Activated naive CD4-positive, alpha-beta T cell (primary cell): ENCODE measurements at places on chromosomes 1 and 21.

DNA sequence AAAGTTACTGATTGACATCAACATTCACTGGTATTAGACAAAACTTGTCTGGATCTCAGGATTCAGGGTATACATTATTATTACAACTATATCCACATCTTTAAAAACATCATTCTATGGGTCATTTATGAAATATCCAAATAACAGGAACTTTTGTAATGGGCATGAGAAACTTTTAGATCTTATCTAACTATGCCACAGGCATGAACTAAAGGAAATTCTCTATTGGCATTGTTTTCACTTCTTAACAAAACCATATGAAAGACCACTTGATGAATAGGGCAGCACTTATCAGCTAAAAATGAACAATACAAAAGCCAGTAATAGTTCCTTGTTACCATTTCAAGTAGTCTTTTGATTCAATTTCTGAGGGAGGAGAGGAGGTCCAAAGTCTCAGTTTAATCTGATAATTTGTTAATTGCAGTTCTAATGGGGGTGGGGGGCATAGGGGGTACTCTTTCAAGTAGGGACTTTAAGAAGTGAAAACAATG, 30.8 kb upstream of the CPLANE2 start:
- no peak for DNase-seq

DNA sequence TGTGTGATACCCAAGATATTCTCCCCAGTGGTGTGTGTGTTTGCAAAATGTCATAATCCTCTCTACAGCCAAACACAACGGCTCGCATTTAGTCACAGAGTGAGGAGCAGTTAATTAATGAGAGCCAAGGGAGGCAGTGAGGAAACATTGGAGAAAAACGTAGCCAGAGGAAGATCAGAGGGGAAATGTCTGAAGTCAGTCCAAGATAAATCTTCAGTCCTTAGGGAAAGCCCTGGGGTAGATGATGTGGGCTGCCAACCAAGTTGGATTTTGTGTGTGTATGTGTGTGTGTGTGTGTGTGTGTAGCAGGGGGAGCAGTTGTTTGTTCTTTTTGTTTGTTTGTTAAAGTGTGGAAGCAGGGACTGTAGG, 201.0 kb upstream of the PTBP2 start:
- DNase-seq = no peak

GRCh38 chr1:3135073-3135702, 66.2 kb downstream of the PRDM16 start:
- no peak for DNase-seq

DNA sequence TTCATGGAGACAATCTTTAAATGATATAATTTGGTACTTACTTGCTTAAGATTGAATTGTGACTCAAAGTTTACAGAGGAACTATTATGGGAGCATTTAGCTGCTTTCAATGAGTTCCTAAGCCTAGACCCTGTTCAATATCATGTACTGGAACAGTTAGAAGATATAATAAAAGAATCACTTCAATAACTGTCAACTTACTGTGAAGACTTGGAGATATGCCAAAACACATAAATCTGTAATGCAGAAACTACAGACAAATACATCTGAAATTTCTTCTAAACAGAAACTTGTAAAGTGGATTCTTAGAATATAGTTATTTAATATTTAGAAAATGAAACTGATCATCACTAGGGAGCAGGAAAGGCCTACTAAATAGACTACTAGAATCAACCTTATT, 259.3 kb downstream of the HLX start:
- no peak for DNase-seq

GRCh38 chr1:239417221-239417620, 30.9 kb downstream of the CHRM3 start:
- DNase-seq = no peak

DNA sequence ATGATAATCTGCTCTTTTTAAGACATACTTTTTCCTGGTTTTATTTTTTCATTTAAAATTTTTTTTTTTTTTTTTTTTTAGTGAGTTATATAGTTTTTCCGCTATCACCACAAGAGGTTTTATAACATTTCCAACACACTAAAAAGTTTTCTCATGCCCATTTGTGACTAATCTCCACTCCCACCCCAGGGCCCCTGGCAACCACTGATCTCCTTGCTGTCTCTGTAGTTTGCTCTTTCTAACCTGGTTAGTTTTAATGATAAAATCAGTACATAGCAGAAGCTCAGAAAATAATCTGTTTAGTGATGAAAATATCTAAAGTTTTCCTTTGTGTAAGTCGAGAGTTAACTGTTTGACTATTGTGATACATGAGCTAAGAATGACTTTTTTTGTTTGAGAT, 41.8 kb downstream of the IARS2 start:
- DNase-seq = no peak

GRCh38 chr1:47189844-47190508, at the start of gene PDZK1IP1:
TSS of gene PDZK1IP1 (minus strand) at chr1:47190036. CDS start at chr1:47189932, 104 bp downstream.
- no peak for DNase-seq

GRCh38 chr1:176177764-176178163, 29.3 kb downstream of the COP1 start:
- no peak for DNase-seq

- no peak for DNase-seq
Measured at GRCh38 chr1:223126741-223127140, 16.3 kb downstream of the TLR5 start.

GRCh38 chr1:13737398-13737797, 37.4 kb downstream of the PRDM2 start:
- no peak for DNase-seq

DNA sequence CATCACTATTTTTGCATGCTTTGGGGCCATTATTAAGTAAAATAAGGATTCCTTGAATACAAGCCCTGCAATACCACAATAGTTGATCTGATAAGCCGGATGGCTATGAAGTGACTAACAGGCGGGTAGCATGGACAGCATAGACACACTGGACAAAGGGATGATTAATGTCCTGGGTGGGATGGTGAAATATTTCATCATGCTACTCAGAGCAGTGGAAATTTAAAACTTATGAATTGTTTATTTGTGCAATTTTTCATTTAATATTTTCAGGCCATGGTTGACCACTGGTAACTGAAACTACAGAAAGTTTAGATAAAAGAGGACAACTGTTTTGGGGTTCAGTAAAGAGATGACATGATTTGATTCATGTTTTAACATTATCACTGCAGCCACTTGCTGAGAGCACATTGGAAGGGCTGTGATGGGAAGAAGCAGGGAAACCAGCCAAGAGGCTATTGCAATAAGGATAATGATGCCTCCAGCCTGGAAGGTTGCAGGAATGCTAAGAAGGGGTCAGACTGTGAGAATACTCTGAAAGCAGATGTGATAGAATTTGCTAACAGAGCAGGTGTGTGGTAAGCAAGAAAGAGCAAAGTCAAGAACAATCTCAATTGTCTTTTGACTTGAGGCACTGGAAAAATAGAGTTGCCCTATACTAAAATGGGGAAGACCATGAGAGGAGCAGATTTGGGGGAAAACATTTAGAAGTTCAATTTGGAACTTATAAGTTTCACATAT, 62.5 kb upstream of the TNFSF4 start:
- no peak for DNase-seq

GRCh38 chr1:197663162-197663953, 111.9 kb downstream of the DENND1B start:
- no peak for DNase-seq

DNA sequence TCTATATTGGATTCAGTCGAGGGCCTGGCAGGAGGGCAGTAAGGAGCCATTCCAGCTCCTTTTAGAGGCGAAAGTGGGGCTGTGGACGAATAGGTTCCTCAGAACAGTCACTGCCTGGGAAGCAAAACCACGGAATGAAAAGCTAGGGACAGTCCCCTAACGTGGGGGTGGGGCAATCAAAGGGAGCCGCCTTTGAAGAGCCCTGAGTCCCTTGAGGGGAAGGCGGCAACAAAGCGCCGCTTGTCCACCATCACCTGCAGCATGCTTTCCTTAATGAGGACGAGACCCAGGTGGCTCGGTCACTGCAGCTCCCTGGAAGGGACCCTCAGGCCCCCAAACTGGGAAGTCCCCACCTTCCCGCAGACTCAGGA, 184.7 kb downstream of the ETS2 start:
- no peak for DNase-seq

- no peak for DNase-seq
Measured at GRCh38 chr1:99502400-99502799, 143.5 kb upstream of the PALMD start.

DNA sequence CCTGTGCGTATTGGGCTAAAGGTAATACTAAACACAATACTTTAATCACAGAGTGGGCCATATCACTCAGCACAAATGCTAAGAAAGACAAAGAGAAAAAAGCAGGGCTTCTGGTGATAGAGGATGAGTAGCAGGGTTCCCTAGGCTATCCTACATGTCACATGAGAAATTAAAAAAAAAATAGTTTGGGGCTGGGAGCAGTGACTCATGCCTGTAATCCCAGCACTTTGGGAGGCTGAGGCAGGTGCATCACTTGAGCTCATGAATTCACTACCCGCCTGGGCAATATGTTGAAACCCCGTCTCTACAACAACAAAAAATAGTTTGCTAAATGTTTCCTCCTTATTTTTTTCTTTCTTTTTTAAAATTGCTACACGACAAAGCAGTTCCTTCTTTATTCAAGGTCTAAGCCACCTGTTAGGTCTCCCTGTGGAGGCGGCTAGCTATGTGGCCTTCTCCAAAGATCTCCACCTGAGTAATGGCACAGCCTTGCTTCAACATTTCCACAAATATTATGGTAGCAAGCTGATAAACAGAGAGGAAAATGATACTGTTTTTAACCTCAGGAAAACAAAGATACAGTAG, 1.5 kb downstream of the ENSA start:
- no peak for DNase-seq
